ENCODE measurements at places on chromosomes 12 and 14.
A peak's percentile ranks its signal among the peaks of the same experiment; 100 is the strongest.

DNA sequence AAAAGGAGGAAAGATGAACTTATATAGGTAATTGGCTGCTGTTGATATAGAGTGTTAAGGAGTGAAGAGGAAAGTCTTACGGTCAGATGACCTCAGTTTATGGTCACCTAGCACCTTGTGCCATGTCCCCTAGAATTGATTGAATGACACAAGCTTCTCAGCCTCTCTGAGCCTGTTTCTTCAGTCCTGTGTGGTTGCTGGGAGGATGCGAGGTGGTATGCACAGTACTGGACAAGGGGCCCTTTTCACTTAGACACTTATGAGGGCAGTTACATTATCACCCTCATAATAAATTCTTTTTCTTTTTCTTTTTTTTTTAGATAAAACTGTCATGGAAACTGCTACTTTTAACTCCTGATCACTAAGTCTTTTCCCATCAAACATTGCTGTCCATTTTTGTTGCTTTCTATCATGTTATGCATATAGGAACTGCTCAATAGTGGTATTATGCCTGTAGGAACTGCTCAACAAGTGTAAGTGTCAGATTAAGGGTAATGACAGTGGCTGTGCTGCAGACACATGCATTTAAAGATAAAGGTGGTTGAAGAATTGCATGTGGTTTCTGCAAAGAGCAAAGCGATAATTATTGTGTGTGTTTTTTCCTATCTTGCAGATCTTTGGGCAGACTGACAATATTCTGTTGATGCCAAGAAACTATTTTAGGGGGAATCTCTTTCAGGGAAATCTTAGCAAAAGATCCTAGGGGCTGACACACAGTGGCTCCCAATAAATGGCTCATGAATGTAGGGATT lies 11.6 kb downstream of the ANO6 start:
- no peak overlapping the region for H3K27ac ChIP-seq
- H3K4me1 ChIP-seq = peaks cover 37% of the 10 kb centered on the region
- no peak for DNase-seq
- H3K36me3 ChIP-seq = peaks cover 2% of the 10 kb centered on the region
- H3K27me3 ChIP-seq = no peaks in the 10 kb centered on the region

DNA sequence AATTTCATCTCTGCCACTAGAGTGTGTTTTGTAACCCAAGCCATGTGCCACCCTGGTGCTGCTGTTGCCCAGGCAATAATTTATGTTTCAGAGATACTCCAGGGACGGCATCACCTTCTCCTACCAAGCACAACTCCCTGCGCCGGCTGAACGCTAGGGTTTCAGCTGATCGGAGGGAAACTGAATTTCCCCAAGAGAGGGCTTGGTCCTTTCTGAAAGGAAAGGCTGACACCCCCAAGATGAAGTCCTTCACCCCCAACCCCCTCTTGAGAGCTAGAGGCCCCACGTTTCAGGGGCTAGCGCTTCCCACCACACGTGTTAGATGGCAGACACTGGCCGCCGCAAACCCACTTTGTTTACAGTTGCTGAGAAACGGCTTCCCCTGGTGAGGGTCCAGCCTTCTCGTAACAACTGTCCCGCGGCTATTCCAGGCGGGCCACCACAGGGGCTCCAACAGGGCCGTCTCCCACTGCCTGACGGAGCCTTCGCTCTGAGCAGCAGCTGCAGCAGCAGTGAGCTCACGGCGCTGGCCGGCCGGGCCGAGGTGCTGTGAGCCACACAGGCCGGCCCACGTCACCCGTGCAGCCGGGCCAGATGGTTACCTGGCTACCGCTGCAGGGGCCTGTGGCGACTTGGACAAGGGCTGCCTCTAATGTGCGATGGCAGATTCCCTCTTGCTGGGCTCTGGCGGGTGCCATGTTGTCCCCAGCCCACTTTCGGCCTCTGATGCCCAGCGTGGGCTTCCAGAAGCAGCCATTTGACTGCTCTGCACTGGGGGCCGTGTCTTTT lies 66.4 kb downstream of the TESC start:
- no peak overlapping the region for H3K27ac ChIP-seq
- H3K27me3 ChIP-seq = no peaks in the 10 kb centered on the region
- no peak for DNase-seq
- H3K4me3 ChIP-seq = no peak overlapping the region

GRCh38 chr14:94164685-94165431 lies 9.3 kb upstream of the PPP4R4 start:
- H3K36me3 ChIP-seq = peaks cover 3% of the 10 kb centered on the region
- H3K27me3 ChIP-seq = no peaks in the 10 kb centered on the region
- H3K27ac ChIP-seq = peak overlapping the region; percentile 91
- peaks cover 38% of the 10 kb centered on the region for H3K4me1 ChIP-seq

- no peak for DNase-seq
- H3K27me3 ChIP-seq = peaks cover 12% of the 10 kb centered on the region
- H3K27ac ChIP-seq = no peak overlapping the region
- H3K4me1 ChIP-seq = no peaks in the 10 kb centered on the region
- H3K4me3 ChIP-seq = no peak overlapping the region
Measured at GRCh38 chr12:98227162-98227561, 288.2 kb upstream of the TMPO start.

DNA sequence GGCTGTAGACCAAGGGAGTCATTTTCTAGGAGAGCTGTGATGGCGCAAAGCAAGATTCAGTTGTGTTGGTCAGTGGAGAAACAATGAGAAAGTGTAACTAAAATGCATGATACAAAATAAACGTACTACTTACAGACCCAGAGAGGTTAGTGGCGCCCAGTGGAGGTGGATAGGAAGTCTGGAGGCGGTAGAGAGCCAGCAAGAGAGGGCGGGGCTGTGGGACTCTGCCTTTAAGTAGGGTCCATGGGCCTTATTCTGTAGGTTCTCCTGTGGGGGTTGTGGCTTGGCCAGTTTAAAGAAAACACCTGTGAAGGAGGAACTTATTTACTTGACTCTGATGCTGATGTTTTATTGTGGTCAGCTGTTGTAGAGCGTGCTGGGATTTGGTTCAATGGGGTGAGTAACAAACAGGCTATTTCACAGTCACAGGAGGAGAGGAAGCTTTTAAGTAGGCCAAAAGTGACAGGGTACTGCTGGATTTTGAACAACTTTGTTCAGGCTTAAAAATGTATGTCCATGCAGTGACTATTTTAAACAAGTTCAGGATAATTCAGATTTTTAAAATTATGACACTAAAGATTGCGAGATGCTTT lies 1097.7 kb downstream of the TMTC2 start:
- no peaks in the 10 kb centered on the region for H3K27me3 ChIP-seq
- no peak overlapping the region for H3K27ac ChIP-seq
- H3K4me3 ChIP-seq = no peak overlapping the region
- DNase-seq = no peak
- no peaks in the 10 kb centered on the region for H3K4me1 ChIP-seq
- H3K36me3 ChIP-seq = no peaks in the 10 kb centered on the region

- peak overlapping the region; percentile 13 for H3K4me3 ChIP-seq
- H3K36me3 ChIP-seq = peaks cover 5% of the 10 kb centered on the region
- no peak overlapping the region for H3K27ac ChIP-seq
- peaks cover 16% of the 10 kb centered on the region for H3K4me1 ChIP-seq
Measured at GRCh38 chr12:113461666-113462065, 10.0 kb downstream of the LHX5 start.

DNA sequence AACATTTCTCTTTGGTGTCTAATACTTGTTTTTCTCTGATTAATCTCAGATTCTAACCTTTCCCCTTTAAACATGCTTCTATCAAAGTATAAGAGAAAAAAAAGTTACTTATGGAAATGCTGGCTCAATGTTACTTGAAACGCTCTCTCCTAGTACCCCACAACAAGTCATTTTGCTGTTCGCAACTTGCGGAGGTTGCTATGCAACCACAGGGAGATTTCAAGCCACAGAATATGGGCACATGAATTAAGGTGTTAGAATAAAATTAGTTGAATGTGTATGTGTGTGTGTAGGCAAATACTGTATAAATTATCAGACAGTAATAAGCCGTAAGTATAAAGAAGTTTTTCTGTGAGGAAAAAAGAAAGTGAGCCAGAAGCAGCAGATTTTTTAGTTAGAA lies 80.6 kb downstream of the CCDC59 start:
- no peaks in the 10 kb centered on the region for H3K4me1 ChIP-seq
- no peak overlapping the region for H3K4me3 ChIP-seq
- H3K27ac ChIP-seq = no peak overlapping the region
- DNase-seq = no peak
- no peaks in the 10 kb centered on the region for H3K36me3 ChIP-seq

DNA sequence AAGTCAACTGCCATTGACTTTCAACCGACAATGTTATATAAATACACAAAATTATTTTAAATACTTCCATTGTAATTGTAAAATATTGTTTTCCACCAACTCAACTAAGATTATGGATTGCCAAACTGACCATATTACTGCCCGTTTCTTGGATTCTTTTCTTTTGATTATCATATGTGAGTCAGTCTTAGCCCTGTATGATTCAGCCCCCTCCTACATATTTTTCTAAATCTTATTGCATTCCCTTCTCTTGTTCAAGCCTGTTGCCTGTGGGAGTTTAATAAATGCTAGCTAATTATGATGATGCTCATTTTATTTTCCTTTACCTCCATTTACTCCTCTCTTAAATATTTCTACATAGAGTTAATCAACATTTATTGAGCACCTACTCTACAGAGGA lies 6.8 kb downstream of the RASSF9 start:
- H3K27ac ChIP-seq = no peak overlapping the region
- no peaks in the 10 kb centered on the region for H3K36me3 ChIP-seq
- DNase-seq = no peak
- H3K4me1 ChIP-seq = no peaks in the 10 kb centered on the region
- no peak overlapping the region for H3K4me3 ChIP-seq
- no peaks in the 10 kb centered on the region for H3K27me3 ChIP-seq

- H3K27ac ChIP-seq = no peak overlapping the region
- no peak for DNase-seq
- no peaks in the 10 kb centered on the region for H3K27me3 ChIP-seq
- no peaks in the 10 kb centered on the region for H3K4me1 ChIP-seq
Measured at GRCh38 chr14:39722547-39723273, 290.5 kb upstream of the FBXO33 start.

- H3K27ac ChIP-seq = no peak overlapping the region
- H3K36me3 ChIP-seq = peaks cover 2% of the 10 kb centered on the region
- H3K4me1 ChIP-seq = peaks cover 21% of the 10 kb centered on the region
- H3K4me3 ChIP-seq = no peak overlapping the region
- no peaks in the 10 kb centered on the region for H3K27me3 ChIP-seq
Measured at GRCh38 chr14:89952576-89952975, 2.0 kb downstream of the EFCAB11 start.

DNA sequence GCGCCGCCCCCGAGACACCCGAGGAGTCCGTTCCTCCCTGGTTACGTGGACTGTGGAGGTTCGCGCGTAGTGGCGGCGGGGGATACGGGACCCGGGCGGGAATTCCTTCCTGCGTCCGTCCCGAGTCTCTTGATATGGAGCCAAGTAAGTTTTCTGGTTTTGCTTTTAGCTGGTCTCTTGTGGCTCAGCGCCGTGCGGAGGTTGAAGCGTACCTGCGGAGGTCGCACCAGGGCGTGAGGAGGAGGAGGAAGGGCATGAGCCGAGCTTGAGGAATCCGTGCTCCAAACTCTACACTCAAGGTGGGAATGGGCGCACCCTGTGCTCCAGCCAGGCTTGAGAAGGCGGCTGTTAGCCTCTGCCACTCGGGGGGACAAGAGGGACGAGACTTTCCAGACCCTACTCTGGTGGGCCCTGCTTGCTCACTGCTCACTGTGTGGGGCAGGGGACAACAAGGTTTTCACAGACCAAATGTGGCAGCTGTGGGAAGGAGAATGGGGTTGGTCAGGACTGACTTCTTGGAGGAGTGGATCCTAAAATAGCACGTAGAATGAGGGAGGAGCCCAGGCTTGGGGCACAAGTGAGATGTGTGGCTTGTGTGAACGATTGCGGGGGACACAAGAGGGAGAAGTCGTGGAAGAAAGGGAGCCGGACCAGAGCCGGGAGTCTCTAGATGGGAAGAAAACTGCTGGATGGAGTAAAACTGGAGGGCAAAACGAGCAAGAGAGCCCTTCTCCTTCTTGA lies 577 bp downstream of the ATG101 start:
- H3K27ac ChIP-seq = peak overlapping the region; percentile 96
- H3K36me3 ChIP-seq = peaks cover 2% of the 10 kb centered on the region

DNA sequence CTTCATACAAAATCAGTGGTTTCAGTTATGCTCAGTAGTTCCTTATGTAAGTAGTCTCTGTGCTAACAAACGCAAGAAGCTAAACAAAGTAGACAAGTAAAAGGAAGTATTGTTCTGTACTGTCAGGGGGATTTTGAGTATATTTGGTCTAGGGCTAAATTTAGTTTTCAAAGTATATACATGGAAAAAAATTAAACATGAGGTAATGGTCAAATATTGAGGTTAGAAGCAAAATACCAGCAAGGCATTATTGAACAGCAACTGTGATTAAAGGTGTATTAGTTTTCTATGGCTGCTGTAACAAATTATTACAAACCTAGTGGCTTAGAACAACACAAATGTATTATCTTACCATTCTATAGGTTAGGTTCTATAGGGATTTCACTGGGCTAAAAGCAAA lies 18.8 kb downstream of the GNG2 start:
- H3K27ac ChIP-seq = peak overlapping the region; percentile 80
- H3K4me1 ChIP-seq = peaks cover 34% of the 10 kb centered on the region
- DNase-seq = no peak
- H3K27me3 ChIP-seq = no peaks in the 10 kb centered on the region
- H3K36me3 ChIP-seq = peaks cover 2% of the 10 kb centered on the region

DNA sequence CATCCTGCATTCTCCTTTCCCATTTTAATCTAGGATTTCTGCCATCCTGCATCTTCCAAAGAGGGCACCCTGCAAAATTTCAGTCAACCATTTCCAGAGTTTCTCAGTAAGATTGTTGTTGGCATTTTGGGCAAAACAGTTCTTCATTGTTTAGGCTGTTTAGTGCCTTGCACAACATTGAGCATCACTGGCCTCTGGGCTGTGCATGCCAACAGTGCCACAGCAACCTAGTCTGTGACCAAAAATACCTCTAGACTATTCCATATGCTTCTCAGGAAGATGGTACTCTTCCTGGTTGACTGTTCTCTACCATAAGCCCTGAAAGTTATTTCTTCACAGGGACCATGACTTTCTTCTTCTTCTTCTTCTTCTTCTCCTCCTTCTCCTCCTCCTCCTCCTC lies 32.5 kb upstream of the ISM2 start:
- H3K4me3 ChIP-seq = no peak overlapping the region
- H3K36me3 ChIP-seq = no peaks in the 10 kb centered on the region
- no peak overlapping the region for H3K27ac ChIP-seq
- peaks cover 3% of the 10 kb centered on the region for H3K4me1 ChIP-seq
- no peaks in the 10 kb centered on the region for H3K27me3 ChIP-seq

GRCh38 chr14:98953551-98954348 lies 318.2 kb downstream of the BCL11B start:
- H3K4me1 ChIP-seq = peaks cover 10% of the 10 kb centered on the region
- no peaks in the 10 kb centered on the region for H3K27me3 ChIP-seq
- no peaks in the 10 kb centered on the region for H3K36me3 ChIP-seq
- DNase-seq = no peak
- H3K27ac ChIP-seq = no peak overlapping the region

DNA sequence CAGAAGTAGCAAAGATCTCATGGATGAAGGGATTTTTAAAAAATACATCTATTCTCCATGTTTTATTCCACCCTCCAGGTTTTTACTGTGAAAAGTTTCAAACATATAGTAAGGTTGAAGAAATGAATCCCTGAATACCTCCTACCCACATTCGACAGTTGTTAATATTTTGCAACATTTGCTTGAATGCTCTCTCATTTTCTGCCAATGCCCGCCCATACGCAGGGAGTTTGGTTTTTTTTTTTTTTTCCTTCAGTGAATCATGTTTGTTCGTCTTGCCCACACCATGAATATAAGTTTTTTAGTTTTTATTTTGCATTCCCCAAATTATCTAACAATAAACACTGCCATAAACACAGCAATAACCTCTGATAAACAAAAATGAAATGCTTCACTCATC lies 82.9 kb downstream of the MAP1LC3B2 start:
- H3K27me3 ChIP-seq = no peaks in the 10 kb centered on the region
- no peaks in the 10 kb centered on the region for H3K4me1 ChIP-seq
- no peak for DNase-seq
- peaks cover 5% of the 10 kb centered on the region for H3K36me3 ChIP-seq
- H3K27ac ChIP-seq = no peak overlapping the region
